ENCODE measurements at places on chromosomes 11 and 22.

- DNase-seq = no peak
Measured at GRCh38 chr11:120350637-120351036, 14.4 kb downstream of the ARHGEF12 start.

GRCh38 chr22:41758231-41758630 lies 42.2 kb upstream of the CCDC134 start:
- no peak for DNase-seq

GRCh38 chr11:128739589-128739988 lies 45.7 kb downstream of the FLI1 start:
- no peak for DNase-seq

DNA sequence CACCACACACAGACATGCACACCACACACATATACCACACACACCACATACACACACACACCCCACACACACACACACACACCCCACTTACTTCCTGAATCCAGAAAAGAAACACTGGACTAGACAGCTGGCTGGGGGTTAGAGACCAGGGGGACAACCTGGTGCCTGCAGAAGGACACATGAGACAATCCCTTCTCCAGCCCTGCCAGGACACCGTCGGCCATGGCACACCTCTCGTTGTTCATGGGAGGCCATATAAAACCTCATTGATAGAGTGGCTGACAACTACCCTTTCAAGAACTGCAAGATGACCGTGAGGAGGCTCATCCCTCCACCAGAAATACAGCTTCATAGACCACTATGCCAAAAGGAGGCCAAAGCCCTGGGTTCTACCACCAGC lies 54.3 kb downstream of the IGSF9B start:
- no peak for DNase-seq

GRCh38 chr11:46363031-46363407 lies 15.8 kb downstream of the DGKZ start:
- no peak for DNase-seq

GRCh38 chr11:101511065-101511464 lies 72.7 kb downstream of the TRPC6 start:
- no peak for DNase-seq

- DNase-seq = no peak
Measured at GRCh38 chr11:38131535-38131934, 1533.5 kb upstream of the RAG2 start.

DNA sequence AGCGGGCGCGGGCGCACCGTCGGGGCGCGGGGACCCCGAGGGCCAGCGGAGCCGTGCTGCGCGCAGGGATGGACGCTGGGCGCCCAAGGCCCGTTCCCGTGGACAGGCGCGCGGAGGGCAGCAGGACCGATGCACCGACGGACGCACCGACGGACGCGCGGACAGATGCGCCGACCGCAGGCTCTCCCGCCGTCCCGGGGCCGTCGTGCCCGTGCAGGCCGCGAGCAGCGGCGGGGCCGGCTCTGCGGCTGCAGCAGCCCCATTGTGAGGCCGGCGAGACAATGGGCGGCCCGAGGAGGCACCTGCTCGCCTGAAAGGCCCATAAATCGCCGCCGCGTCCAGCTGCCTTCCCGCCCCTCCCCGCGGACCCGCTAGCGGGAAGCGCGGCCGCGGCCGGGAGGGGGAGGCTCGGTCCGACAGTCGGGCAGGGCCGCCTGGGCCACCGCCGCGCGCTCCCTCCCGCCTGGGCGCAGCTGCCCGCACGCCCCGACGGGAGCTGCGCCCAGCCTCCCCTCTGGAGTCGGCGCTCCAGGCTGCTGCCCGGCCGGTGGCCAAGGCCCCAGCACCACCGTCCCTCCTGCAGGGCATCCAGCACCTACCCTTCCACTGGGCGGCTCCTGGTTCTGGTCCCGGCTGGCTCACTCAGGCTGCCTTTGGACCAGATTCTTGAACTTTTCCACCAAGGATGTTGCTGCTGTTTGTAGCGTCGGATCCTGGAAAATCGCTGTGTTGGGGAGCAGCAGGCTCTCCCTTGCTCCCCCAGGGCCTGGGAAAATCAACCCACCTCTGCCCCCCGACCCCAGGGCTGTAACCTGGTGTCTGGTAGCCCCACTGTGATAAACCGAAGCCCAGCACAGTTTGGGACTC lies 15.8 kb downstream of the CDKN1C start:
- DNase-seq = no peak

- DNase-seq = peak; percentile 28
Measured at GRCh38 chr11:61602775-61603569, 22.1 kb upstream of the SYT7 start.

DNA sequence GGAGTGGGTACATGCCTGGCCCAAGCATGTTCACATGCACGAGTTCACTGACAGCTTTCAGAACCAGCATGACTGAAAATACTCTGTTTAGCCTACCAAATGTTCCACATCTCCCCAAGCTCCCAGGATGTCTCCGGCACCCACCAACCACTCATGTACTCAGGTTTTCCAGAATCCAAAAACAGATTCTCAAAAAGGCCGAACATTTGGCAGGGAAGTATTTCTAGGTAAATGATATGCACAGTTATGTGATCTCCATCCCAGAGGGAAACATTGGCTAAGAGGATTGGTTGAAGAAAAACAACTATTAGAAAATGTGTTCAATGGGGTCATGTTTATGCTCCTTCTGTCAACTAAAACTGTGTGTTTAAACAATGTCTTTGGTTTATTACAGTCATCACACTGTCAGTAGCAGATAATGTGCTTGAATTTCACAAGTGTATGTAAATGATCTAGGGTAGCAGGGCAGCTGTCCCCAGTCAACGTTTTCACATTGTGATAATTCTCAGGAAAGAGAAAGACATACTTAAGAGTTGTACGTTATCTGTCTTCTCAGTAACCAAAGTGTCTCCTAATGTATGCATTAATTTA lies 52.3 kb downstream of the BARX2 start:
- DNase-seq = no peak

GRCh38 chr22:50098052-50098451 lies 8.2 kb downstream of the MOV10L1 start:
- DNase-seq = no peak

DNA sequence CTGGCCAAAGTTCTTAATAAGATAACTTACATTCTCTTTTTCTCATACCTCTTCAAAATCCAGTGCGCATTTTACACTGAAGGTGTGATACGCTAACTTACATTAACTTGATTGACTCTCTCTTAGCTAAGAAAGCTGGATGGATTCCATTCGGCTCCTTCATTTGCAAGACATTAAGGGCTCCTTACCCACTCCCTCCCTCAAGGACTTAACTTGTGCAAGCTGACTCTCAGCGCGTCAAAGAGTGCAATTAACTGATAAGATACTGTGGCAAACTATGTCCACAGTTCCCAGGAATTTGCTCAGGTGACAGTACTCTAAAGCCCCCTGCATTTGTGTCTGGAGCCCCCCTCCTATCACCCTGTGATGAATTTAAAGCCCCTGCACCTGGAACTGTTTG lies 6.4 kb upstream of the RFPL1 start:
- no peak for DNase-seq

- peak; percentile 40 for DNase-seq
Measured at GRCh38 chr11:396511-396947, 2.5 kb downstream of the PKP3 start.

- no peak for DNase-seq
Measured at GRCh38 chr11:84871116-84871515, 756.0 kb downstream of the DLG2 start.

DNA sequence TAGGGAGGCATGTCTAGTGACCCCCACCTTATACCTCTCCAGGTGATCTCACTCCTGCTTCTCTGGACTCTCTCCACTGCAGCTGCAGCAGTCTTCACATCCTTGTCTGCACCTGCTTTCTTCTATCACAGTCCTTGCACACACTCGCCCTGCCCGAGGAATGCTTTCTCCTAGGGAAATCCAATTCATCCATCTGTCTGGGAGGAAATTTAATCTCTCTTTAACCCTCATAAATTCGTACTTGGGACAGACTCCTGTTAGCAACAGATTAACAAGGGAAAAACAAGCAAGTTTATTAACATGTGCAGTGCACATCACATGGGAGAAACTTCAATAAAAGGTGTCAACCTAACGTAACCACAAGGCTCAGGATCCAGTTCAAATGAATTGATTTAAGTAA lies 11.3 kb upstream of the RCN1 start:
- no peak for DNase-seq

- DNase-seq = no peak
Measured at GRCh38 chr22:35995772-35996171, 32.9 kb downstream of the RBFOX2 start.

GRCh38 chr11:47977623-47978022 lies 2.7 kb upstream of the PTPRJ start:
- no peak for DNase-seq

GRCh38 chr22:42786606-42787356 lies 66.1 kb upstream of the A4GALT start:
- no peak for DNase-seq

GRCh38 chr11:120229451-120230424 lies 10.2 kb upstream of the POU2F3 start:
- no peak for DNase-seq

DNA sequence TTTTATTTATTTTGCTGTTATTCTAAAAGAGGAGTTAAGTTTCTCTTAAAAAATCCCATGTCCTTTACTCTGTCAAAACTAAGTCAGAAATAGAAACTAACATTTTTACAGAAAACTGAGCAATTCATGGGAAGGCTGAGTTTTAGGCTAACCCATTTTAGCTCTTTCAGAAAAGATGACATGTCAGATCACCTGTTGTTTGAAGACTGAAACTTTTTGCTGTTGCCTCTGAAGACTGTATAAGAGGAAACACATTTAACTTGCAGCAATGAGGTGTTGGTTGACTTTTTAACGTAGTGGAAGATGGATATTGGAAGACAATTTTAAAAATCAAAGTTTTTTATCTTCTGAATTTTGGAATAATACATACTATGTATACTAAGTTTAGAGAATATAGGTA lies 115.4 kb downstream of the METTL15 start:
- DNase-seq = no peak

- no peak for DNase-seq
Measured at GRCh38 chr11:10637731-10638151, 55.8 kb downstream of the IRAG1 start.

DNA sequence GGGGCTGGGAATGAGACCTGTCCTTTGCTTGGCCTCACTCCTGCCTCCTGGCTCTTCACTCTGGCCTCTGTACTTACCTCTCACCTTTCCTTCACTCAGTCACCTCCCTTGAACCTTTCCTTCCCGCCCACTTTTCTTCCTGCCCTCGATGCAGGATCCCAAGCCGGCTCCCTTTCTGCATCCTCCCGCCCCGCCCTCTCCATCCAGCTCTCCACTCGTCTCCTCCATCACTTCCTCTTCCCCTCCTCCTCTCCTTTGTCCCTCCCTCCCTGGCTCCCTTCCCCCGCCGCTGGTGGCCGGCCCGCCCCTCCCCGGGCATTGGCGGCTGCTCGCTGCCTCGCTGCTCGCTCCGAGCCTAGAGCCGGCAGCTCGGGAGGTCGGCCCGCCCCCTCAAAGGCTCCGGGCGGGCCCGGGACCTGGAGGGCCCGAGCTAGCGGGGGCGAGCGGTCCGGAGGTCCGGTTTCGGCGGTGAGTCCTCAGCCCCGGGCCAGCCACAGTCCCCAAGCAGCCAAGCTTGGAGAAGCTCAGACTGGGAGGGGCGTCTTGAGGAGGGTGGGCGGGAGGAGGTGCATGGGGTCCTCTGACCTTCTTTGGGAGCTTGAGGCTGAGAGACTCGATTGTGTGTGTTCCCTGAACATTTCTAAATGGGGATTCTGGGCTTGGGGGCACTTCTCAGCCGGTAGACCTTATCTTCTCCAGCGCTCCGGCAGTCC lies 13.8 kb downstream of the PHLDB1 start:
- DNase-seq = peak; percentile 64

GRCh38 chr11:107076832-107077231 lies 58.6 kb upstream of the GUCY1A2 start:
- DNase-seq = no peak

DNA sequence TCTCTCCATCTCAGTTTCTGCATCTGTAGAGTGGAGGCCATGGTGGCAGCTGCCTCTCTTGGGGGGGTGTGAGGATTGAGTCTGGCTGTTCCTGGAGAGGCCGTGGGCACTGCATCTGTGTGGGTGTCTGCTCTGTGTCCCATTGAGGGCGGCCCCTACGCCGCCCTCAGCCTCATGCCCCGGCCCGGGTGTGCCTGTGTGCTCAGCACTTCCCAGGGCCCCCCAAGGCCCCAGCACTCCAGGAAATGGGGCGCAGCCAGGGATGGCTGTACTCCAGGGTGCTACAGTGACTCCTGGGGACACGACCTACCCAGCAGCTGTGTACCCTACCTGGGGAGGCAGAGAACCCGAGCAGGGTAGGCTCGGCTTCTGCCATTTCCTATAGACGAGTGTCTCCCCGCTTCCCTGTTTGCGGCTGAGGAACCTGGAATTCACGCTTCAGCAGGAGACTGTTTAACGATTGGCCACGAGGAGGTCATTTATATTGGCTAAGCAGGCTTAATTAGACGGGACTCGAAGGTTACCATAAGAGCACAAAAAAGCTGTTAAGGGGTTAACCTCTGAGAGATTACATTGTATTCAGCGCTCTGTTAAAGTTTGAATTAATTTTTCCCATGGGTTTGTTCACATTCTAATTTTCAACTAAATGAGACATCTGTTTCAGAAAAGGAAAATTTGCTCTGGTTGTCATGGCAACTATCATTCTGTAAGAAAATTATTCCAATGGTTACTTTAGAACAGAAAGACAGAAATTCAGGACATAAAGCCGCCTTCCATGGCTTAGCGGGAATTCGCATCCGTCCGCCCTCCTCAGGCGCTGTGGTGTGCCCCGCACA lies 76.4 kb downstream of the MPPED1 start:
- DNase-seq = no peak

Measured in NCI-H2227 treated with DMSO at 0.1 percent for 48 hours (cell line).